Activated T-cell treated with anti-CD3 and anti-CD28 coated beads, Interleukin-2, amount 50 U/mL, for 72 hours (primary cell): ENCODE measurements at places on chromosomes 5 and 9. TPM values are rescaled to one million over a fixed set of nuclear protein-coding genes. Genes with fewer than 3 reads are reported as not detected.

DNA sequence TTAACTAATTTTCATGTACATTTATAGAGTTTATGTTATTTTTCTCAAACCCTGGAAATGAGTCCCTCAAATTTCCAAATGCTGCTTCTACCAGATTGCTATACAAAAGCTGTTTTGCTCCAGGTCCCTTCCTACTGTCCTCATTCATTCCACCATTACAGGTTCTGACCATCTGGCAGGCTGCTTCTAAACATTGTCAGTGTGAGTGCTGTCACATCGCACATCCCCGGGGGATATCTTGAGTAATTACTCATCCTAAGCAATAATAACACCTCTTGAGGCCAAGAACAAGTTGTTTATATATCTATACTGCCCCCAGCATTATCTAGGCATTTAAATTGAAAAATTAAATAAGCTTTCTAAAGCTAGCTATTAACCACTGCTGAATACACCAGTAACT lies 1675.3 kb upstream of the CDH6 start:
- H3K27ac ChIP-seq: no peak overlapping the region
- H3K4me1 ChIP-seq: no peaks in the 10 kb centered on the region
- no peaks in the 10 kb centered on the region for H3K27me3 ChIP-seq
- no peak for DNase-seq

DNA sequence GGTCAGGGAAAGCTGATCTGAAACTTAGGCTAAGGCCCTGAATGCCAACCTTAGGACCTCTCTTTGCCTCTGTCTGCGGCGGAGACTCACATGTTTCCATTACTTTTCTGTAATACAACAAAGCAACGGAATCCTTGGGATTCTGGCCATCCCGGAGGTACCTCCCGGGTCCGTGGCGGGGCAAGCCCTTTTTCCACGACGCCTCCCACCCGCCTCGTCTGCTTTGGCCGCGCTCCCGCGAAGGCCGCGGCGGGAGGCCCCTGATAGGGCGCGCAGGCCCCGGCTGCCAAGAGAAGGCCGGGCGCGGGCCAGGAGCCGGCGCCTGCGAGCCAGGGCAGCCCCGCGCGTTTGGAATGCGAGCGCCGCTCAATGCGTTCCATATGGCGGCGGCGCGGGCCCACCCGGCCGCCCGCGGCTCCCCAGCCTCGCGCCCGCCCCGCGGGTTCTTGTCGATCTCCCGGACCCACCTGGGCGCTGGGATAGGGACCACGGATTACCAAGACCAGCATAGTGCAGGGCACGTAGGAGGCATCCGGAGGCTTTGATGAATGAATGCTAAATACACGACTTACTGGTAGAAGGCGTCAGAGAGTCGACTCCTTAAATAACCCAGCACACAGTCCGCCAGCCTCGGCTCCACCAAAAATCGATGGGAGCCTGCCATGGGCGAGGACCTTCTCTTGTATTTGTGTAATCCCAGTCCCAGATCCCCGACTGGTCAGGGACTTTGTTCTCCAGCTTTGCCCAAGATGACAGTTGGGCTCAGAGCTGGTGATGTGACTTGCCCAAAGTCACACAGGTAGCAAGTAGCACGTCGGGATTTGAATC lies 17.5 kb upstream of the PHF19 start:
- H3K27ac ChIP-seq: no peak overlapping the region
- H3K4me1 ChIP-seq: peaks cover 92% of the 10 kb centered on the region
- no peak for DNase-seq
- no peak overlapping the region for H3K4me3 ChIP-seq
- H3K27me3 ChIP-seq: no peaks in the 10 kb centered on the region

- H3K36me3 ChIP-seq: no peaks in the 10 kb centered on the region
- H3K27me3 ChIP-seq: no peaks in the 10 kb centered on the region
- H3K4me3 ChIP-seq: no peak overlapping the region
- no peak overlapping the region for H3K27ac ChIP-seq
- H3K4me1 ChIP-seq: no peaks in the 10 kb centered on the region
Measured at GRCh38 chr5:15594977-15595568, 95.1 kb downstream of the FBXL7 start.

- H3K27ac ChIP-seq: no peak overlapping the region
- DNase-seq: no peak
- H3K4me1 ChIP-seq: no peaks in the 10 kb centered on the region
- no peaks in the 10 kb centered on the region for H3K27me3 ChIP-seq
Measured at GRCh38 chr9:28934111-28934510, 1360.8 kb upstream of the C9orf72 start.

DNA sequence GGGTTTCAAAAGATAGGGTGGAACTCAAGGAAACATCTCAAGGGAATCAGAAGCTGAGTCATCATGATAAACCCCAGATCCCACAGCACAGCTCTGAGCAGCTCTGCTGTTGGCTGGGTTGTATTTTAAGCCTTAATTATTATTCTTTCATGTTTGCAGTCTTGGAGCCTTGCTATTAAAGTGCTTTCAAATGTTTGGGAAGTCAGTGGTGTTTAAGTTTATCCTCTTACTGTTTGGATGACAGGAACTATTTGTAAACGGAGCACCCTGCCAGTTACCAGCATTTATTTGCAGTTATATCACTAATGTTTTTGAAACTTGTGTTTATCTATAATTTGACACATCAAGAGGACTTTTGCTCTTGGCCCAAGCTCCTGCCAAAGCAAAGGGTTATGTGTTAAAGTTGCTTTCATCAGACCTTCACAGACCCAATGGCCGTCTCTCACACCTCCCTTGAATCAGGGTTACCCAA lies 141.1 kb upstream of the SPDL1 start:
- H3K27ac ChIP-seq: no peak overlapping the region
- no peaks in the 10 kb centered on the region for H3K36me3 ChIP-seq
- H3K27me3 ChIP-seq: peaks cover 8% of the 10 kb centered on the region
- DNase-seq: no peak

Gene SLC34A1
- 0.19 TPM for total RNA-seq

- DNase-seq: peak; percentile 81
- H3K4me3 ChIP-seq: peak overlapping the region; percentile 93
- no peaks in the 10 kb centered on the region for H3K36me3 ChIP-seq
- peak overlapping the region; percentile 48 for H3K27ac ChIP-seq
- H3K27me3 ChIP-seq: no peaks in the 10 kb centered on the region
- peaks cover 42% of the 10 kb centered on the region for H3K4me1 ChIP-seq
Measured at GRCh38 chr9:126722922-126723806, 81.7 kb upstream of the ZBTB43 start.

- no peak overlapping the region for H3K4me3 ChIP-seq
- no peaks in the 10 kb centered on the region for H3K27me3 ChIP-seq
- H3K36me3 ChIP-seq: peaks cover 6% of the 10 kb centered on the region
- no peak overlapping the region for H3K27ac ChIP-seq
- no peaks in the 10 kb centered on the region for H3K4me1 ChIP-seq
Measured at GRCh38 chr5:33102551-33102950, 338.2 kb upstream of the TARS1 start.

DNA sequence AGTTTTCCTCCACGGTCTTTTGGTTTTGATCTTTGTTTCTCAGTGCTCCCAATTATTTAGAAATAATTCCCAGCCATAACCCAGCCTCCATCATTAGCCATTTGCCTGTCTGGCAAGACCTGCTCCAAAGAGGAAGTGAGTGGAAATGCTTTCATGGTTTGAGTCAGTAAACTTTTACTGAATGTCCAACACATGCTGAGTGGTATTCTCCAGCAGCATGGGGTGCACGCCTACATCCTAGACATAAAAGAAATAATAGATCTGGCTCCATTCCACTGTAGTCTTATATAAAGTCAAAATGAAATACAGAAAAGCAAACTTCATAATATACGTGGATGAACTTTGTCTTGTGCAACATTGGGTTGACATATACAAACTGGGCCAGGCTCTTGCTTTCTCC lies 757.2 kb downstream of the TLE1 start:
- DNase-seq: no peak
- no peaks in the 10 kb centered on the region for H3K36me3 ChIP-seq
- H3K4me1 ChIP-seq: no peaks in the 10 kb centered on the region
- no peak overlapping the region for H3K27ac ChIP-seq

Gene ABLIM3
- total RNA-seq: 0.19 TPM

DNA sequence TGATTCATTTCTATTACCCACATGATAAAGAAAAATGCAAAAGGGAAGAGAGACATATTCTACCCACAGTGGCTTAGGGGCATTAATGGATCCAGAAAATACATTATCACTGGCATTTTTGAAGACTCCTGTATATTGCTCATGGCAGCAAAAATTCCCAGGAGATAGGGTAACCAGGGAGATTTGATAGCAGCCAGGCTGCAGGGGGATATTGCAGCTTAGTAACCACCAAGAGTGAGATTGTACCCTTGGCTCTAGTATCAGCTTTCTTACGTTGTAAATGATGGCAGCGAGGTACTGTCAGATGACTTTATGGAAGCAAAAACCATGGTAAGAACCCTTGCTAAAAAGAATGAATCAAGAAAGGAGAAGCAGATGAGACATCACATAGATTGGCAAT lies 19.8 kb upstream of the ALDH1A1 start:
- H3K4me1 ChIP-seq: no peaks in the 10 kb centered on the region
- peaks cover 7% of the 10 kb centered on the region for H3K27me3 ChIP-seq
- no peaks in the 10 kb centered on the region for H3K36me3 ChIP-seq
- DNase-seq: no peak
- no peak overlapping the region for H3K4me3 ChIP-seq

DNA sequence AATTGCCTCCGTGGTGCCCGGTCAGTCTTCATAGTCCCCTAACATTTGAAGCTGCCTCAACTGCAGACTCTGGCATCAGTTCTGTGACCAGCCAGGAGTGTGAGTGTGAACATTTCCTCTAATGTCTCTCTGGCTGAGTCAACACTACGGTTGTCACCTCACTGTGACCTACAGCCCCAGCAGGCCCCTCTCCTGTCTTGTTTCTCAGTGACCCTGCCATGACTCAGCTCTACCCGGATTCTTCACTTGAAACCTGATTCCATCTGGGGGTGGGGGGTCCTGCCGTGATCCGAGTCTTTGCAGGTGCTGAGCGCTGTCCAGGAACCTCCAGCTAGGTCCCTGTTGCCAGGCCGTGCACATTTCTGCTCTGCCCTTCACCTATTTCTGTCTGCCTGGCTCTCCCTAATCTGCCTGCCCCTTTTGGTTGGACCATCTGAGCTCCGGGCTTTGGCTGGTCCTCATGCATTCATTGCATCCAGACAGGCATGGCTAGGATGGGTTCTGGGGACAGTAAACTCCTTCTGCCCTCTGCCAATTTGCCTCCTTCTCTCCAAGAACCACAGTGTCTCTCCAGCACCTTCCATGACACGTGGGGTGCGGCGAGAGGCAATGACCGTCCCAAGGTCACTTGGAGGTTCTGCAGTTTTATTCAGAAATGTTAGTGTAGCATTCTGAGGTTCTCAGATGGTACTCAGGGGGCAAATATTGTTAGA lies 24.2 kb downstream of the STC2 start:
- peaks cover 32% of the 10 kb centered on the region for H3K27me3 ChIP-seq
- H3K4me1 ChIP-seq: no peaks in the 10 kb centered on the region
- no peaks in the 10 kb centered on the region for H3K36me3 ChIP-seq
- DNase-seq: no peak
- no peak overlapping the region for H3K4me3 ChIP-seq
- H3K27ac ChIP-seq: no peak overlapping the region

- H3K27ac ChIP-seq: peak overlapping the region; percentile 100
- peaks cover 77% of the 10 kb centered on the region for H3K4me1 ChIP-seq
- DNase-seq: peak; percentile 71
Measured at GRCh38 chr5:40277161-40277906, 402.4 kb upstream of the PTGER4 start.

Gene NRG2
- total RNA-seq: 0.07 TPM

- H3K27ac ChIP-seq: no peak overlapping the region
- DNase-seq: peak; percentile 13
- no peak overlapping the region for H3K4me3 ChIP-seq
- H3K27me3 ChIP-seq: no peaks in the 10 kb centered on the region
Measured at GRCh38 chr5:129135633-129136032, 41.1 kb downstream of the ISOC1 start.

Gene SPATA31E1
- not detected for total RNA-seq
